ENCODE measurements at places on chromosomes 6 and 20.

DNA sequence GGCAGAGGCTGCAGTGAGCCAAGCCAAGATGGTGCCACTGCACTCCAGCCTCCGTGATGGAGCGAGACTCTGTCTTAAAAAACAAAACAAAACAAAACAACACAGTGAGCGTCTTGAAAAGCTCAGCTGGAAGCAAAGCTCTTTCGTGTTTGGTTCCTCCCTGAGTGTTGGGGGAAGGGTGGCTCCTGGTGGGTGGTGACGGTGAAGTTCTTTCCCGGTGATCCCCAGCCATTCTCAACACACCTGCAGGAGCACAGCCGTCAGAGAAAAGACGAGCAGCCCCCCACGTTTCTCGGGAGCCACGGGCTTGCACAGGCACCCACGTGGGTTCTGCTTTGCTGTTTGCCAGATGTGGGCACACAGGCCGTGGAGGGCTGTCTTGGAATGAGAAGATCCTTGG lies 3.2 kb downstream of the BHLHE23 start:
- DNase-seq, result no peak

DNA sequence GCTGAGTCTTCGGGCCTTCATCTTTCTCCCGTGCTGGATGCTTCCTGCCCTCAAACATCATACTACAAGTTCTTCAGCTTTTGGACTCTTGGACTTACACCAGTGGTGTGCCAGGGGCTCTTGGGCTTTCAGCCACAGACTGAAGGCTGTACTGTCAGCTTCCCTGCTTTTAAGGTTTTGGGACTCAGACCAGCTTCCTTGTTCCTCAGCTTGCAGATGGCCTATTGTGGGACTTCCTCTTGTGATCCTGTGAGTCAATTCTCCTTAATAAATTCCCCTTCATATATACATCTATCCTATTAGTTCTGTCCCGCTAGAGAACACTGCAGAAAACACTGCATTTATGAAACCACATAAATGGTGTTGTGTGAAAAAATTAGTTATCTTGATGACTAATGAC lies 13.9 kb upstream of the BCLAF1 start:
- no peak for DNase-seq

- DNase-seq, result no peak
Measured at GRCh38 chr20:44291754-44292153, 19.2 kb downstream of the FITM2 start.

DNA sequence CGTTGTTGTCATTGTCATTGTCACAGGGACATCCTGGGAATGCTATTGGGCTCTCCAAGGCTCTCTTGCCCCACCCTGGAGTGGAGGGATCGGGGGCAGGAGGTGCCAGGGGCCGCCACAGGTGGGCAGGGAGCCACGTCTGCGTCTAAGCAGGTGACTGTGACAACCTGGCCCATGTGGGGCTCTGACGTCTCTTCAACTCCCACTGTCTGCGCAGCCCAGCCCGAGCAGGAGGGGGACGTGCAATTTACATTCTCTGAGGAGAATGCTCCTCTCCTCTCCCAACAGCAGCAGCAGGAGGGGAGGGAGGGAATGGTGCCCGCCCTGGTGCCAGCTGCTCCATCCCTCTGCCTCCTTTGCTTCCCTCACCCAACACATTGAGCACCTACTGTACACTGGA lies 50.1 kb downstream of the GRM4 start:
- DNase-seq, result no peak

GRCh38 chr20:33656783-33657703 lies 5.1 kb upstream of the C20orf144 start:
- no peak for DNase-seq

- DNase-seq, result no peak
Measured at GRCh38 chr6:125858427-125859320, 67.9 kb downstream of the NCOA7 start.

DNA sequence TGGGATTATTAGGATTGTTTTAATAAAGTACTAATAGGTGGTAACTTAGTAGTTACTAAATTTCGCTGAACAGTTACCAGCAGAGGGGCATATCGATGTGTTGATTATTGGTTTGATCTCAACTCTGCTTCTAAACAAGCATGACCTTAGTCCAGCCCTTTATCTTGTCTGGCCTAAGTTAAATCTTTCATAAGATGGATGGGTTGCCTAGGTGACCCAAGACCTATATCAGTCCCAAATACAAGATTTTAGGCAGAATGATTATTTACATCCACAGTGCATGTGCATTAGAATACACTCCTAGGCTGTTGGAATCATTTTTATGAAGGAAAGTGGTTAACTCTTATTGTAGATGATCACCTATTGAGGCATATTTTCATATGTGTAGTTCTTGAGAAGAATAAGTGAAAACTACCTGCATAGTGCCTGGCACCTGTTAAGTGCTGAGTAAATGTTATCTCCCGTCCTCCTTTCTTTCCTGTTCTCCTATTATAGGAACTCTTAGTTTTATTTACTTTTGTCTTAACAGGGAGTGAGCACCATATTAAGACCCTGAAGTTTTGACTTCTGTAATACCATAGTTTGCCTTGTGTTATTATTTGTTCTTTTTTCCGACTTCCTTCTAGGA lies 1.1 kb downstream of the HSF2 start:
- no peak for DNase-seq

- no peak for DNase-seq
Measured at GRCh38 chr6:24464253-24465038, 24.9 kb downstream of the GPLD1 start.

DNA sequence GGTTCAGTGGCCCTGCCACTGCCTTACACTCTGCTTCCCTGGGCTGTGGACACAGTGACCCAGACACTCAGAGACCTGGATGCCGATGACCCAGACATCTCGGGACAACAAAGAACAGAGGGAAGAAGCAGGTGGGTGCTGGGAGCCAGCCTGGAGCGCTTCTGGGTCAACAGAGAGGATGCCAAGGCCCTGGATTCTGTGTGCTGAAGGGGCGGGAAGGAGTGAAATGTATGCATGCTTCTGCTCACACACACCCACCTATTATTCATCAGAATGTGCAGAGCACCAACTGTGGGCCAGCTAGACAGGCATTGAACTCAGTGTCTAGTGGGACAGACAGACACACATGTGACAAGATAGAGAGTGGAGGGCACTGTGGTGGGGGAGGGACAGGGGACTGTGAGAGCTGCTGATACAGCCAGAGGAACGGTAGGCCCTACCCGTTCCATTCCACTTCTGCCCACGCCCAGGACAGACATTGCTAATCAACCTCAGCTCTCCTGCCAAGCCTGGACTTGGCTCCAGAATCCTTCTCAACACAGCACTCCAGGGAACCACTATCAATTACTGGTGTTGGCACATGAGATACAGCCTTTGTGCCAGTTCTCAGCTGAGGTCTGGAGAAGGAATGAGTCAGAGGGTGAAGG lies 20.2 kb downstream of the KCNK15 start:
- DNase-seq, result no peak

DNA sequence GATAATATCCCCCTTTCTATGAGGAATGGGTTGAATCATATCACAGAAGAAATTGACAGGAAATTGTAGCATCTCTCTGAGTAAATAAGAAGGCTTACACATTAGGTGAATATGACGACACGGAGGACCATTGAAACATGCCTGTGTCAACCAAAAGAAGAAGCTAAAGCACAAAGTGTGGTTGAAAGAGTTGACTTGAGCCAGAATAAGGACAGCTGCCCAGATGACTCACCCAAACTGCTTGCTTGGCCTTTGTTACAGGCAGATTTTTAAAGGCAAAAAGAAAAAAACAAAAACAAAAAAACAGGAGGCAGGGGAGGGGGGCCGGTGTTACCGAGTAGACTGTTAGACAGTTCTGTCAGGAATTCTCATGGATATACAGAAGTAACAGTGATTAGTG lies 129.8 kb upstream of the EDN1 start:
- no peak for DNase-seq

DNA sequence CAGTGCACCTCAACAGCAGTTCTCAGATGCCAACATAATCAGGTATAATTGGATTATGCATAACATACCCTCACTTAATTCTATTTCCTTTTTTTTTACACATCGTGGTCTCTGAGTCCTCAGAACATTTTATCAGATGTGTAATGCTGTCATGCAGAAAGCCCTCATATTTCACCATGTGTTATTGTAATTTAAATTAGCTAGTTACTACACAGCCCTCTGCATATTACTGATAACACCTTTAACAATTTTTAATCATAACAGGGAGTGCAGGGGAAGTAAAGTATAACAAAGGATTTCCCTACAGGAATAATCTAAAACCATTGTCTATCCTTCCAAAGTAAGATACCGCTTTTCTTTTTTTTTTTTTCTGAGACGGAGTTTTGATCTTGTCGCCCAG lies 91.9 kb upstream of the CCDC28A start:
- DNase-seq, result no peak

- DNase-seq, result no peak
Measured at GRCh38 chr20:3115190-3116107, 30.9 kb upstream of the AVP start.

GRCh38 chr20:46023999-46024398 lies 5.0 kb upstream of the SLC12A5 start:
- no peak for DNase-seq

DNA sequence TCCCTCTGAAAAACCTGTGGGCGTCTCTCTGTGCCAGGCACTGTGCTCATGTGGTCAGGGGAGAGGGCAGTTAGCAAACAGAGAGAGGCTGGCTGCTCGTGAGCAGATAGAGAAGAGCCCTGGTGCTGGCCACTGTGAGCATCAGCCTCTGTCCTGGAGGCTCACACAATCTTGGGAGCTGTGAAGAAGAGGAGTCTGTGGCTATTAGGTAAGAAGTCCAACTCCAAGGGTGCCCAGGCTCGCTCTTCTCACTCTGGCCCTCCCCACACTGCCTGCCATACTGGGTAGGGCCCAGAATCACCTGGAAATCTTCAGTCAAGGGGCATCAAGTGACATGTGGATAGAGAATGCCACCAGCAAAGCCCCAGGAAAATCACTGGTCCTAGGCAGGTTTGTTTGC lies 14.1 kb downstream of the SCML4 start:
- no peak for DNase-seq

DNA sequence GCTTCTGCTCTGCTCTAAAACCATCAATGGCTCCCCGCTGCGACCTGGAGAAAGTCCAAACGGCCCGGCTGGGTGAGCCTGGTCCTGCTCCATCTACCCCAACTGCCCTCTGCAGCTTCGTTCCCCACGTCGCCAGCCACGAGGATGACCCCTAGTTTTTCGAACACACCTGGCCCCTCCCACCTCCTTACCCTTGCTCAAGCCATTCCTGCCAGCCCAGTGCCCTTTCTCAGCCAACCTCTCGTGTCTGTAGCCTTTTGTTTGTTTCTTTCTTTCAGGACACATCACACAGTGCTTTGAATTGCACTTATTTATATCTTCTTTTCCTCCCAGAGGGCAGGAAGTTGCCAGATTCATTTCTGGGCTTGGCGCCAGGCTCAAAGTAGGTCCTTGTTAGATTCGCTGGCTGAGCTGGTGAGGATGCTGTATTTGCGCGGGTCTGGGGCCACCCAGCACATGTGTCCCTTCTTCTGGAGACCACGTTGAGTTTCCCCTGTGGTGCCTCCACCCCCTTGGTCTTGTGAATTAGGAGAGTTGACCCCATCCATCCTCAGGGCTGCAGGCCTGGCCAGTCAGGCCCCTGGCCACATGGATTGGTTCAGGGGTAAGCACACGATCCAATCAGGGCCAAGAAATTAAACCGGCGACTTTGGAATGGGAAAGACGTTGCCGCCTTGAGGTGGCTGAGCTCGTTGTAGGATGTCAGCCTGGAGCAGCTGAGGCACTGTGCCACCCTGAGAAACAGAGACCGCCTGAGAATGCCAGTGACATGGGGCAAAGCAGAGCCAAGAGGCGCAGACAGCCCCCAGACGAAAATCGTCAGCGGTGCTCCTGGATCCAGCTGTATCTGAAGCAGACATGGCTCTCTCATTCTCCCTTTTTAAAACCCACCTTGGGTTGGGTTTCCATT lies 156.0 kb downstream of the CEBPB start:
- DNase-seq, result no peak

DNA sequence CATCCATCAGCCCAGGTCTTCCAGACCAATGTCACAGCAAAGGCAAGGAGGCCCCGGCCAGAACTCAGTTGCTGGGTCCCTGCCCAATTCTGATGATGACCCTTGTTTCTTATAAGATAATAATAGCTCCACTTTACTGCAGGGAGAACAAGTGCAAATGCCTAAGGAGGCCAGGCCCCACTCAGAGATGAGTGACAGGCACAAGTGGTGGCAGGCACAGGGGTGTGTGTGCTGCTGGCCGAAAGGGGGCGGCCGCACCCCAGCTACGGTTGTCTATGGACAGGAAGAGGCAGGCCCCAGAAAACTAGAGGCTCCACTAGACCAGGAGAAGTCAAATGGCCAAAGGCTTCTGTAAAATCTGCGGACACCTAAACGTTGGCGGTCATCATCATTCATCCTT lies 28.6 kb downstream of the GNAS-AS1 start:
- DNase-seq, result no peak

GRCh38 chr6:39365281-39366074 lies 43.0 kb upstream of the KCNK16 start:
- no peak for DNase-seq

DNA sequence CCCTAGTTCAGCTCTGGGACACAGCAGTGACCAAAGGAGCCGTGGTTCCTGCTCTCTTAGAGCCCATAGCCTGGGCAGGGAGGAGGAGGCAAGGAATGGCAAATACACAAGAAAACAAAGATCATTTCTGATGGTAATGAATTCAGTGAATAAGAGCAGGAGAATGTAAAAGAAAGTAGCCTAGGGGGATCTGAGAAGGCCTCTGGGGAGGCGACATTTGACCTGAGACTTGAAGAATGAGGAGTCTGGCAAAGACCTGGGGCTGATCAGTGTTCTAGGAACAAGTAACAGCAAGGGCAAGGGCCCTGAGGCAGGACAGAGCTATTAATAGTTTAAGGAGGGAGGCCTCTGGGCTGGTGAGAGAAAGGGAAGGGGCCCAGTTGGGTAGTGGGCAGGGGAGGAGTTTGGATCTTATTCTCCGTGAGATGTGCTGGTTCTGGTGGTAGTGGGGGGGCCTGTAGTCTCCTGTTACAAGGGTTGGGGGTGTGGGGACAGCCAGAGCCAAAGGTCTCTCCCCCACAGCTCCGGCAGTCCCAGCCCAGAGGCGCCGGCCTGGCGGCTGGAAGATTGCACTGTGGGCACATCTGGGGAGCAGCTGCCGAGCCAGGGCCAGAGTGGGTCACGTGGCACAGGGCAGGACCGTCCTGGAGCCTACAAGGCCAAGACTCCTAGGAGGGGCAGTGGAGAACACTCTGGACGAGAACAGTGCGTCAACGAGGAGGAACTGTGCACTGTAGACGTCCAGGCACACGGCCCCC lies 9.3 kb upstream of the ID1 start:
- DNase-seq, result no peak

- no peak for DNase-seq
Measured at GRCh38 chr20:63121749-63122405, 94.1 kb downstream of the YTHDF1 start.

DNA sequence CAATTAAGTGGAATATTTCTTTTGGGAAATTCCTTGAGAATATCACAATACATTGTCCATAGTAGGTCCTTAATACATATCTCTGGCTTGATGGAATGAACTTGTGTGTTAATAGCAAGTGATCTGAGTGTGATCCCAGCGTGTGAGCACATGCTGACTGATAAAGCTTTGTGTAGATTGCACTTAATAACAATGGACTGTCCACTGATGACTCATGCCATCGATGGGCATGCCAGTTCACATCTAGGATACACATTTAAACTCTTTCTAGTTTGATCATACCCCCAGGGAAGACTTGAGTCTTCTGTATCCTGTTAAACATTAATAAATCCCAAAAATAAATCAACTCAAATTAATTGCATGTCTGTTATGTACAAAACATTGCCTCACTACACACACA lies 454.3 kb upstream of the SPTLC3 start:
- DNase-seq, result no peak

Measured in stimulated activated CD4-positive, alpha-beta T cell treated with anti-CD3 and anti-CD28 coated beads, Interleukin-15, amount 100 ng/mL, for 48 hours (primary cell).